ENCODE measurements at places on chromosomes 1 and 21.

GRCh38 chr1:203130358-203130985 lies 2.9 kb downstream of the ADORA1 start:
- DNase-seq, result no peak

DNA sequence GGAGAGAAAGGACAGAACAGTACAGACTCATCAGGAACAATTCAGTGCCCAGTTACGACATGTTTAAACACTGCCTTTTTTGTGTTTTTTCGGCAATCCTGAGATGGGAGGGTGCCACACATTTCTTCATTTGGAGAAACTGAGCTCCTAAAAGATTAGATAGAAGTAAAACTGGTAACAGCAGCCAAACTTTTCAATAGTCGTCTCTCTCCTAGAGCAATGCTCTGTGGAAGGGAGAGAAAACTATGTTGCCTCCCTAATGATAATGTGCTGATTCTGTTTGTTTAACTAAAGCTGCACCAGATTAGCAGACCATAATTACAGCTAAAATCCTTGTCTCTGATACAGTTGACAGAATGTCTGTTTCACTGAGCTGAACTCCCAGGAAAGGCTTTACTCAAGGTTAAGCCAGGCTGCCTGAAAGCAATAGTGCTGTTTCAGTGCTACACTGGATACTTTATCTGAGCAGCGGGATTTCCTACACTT lies 76.2 kb upstream of the CXADR start:
- no peak for DNase-seq

DNA sequence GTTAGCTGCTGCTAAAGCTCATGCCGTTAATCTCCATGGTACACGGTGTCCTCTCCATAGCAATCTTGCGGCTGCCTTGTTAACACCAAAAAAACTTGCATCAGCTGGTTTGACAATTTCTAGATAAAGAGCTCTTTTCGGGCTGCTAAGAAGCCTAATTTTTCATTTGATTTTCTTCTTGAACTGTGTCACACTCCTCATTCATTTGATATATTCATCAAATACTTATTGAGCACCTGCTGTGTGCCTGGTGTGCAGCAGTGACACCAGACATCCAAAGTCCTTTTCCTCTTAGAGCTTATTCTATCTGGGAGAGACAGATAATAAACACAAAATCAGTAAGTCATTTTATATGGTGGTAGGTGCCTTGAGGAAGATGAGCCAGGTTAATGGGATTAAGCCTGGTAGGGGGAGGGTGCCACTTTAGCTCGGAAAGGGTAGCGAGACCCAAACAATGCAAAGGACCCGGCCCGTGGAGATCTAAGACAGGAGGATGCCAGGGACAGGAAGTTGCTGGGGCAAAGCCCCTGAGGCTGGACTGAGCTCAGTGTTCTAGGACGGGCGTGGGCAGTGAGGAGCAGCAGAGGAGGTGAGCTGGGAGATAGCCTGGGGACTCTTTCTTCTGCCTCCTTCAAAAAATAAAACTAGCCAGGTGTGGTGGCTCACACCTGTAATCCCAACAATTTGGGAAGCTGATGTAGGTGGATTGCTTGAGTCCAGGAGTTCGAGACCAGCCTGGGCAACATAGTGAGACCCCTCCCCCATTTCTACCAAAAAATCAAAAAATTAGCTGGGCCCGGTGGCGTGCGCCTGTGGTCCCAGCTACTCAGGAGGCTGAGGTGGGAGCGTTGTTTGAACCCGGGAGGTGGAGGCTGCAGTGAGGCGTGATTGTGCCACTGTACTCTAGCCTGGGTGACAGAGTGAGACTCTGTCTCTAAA lies 50.7 kb upstream of the LGALS8 start:
- no peak for DNase-seq

DNA sequence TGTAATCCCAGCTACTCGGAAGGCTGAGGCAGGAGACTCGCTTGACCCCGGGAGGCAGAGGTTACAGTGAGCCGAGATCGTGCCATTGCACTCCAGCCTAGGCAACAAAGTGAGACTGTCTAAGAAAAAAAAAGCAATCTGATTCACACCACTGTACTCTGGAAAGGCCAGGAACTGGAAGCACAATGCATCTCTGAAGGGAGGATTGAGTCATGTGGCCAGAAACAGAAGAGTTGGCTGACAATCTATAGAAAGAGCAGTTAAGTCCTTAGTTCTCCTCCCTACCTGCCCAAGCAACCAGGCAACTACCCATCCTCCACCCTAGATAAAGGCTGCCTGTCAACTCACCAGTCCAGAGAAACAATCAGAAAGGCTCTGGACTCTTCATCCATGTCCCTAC lies 45.9 kb downstream of the PIK3R3 start:
- no peak for DNase-seq

DNA sequence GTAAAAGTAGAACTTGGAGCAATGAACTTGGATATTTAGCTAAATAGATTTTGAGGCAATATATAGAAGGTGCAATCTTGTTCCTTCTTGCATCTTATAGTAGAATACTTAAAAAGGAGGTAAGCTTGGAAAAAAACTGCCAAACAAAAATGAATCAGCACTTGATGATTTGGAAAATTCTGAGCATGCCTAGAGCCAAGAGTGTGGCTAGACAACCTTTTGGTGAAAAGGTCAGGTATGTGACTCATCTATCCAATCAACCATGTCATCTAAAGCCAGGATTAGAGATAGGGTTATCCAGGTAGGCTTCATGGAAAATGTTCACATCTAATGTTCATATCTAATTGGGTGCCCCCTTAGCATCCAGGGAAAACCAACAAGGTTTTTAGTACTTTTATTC lies 515.0 kb downstream of the COL11A1 start:
- DNase-seq, result no peak

DNA sequence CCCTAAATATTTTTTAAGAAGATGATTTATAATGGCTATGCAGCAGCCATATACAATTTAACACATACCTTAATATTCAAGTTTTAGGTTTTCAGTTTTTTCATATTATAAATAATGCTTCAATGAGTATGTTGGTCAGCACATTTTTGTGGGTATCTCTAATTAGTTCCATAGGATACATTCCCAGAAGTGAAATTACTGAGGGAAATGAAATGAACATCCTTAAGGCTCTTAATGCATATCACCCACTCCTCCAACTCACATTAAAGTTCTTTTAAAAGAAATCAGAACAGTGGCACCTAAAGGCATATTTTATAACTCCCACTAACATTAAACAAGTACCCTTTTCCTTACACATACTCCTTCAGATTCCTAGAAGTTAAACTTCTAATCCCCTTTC lies 56.1 kb downstream of the EYA3 start:
- no peak for DNase-seq

DNA sequence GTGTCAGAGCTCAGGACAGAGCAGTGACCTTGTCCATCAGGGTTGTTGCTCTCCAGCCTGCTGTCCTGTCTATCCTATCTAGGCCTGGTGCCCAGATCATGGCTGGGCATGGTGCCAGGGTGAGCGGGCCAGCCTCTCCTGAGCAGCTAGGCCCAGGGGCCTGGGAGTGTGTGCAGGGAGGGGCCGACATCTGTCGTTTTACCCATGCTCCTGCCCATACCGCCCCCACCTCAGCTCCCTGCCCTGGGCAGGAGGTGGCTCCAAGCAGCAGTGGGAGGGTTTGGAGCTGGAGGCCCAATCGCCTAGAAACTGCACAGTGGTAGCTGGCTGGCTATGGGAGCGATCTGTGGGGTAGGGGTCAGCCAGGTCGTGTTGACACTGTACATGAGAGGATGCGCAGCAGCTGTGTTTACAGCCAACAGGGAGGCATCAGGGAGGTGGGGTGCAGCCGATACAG lies 6.5 kb downstream of the INSRR start:
- DNase-seq, result no peak

DNA sequence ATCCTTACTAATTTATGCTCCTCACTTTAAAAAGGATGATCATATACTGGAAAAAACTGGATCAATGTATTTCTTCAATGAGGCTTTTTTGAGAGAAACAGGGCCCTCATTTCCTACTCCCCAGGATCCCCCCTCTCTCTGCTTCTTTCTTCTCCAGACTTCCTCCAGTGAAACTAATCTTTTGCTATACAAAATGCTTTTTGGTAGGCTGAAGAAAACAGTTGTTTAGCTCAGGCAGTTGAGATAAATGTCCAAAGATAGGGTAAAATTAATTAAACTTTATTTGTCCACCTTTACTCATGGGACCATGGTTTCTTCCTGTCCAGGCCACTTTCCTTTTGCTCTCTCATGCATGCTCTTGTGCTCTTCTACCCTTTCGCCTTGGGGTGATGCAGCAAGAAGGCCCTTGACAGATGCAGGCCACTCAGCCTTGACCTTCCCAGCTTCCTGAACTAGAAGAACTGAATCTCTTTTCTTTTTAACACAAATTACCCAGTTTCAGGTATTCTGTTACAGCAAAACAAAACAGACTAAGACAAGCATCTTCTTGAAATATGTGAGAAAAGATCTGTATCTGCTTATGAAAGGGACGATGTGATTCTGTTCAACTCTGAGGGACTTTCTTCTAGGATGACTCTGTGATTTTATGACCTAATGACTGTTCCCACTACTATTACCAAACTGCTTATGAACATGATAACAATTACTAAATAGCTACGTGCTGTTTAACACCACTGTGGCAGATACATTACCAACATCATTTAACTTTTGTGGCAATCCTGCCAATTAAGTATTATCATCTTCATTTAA lies 63.7 kb downstream of the NVL start:
- DNase-seq, result no peak

- no peak for DNase-seq
These were observed 514 bp downstream of the AGL start for GRCh38 chr1:99850459-99851291.

GRCh38 chr21:41235201-41235600 lies 67.2 kb downstream of the BACE2 start:
- no peak for DNase-seq

- no peak for DNase-seq
These were observed 1.3 kb upstream of the LEMD1 start for GRCh38 chr1:205422993-205423642.

GRCh38 chr21:14734191-14734590 lies 188.1 kb upstream of the SAMSN1 start:
- no peak for DNase-seq

DNA sequence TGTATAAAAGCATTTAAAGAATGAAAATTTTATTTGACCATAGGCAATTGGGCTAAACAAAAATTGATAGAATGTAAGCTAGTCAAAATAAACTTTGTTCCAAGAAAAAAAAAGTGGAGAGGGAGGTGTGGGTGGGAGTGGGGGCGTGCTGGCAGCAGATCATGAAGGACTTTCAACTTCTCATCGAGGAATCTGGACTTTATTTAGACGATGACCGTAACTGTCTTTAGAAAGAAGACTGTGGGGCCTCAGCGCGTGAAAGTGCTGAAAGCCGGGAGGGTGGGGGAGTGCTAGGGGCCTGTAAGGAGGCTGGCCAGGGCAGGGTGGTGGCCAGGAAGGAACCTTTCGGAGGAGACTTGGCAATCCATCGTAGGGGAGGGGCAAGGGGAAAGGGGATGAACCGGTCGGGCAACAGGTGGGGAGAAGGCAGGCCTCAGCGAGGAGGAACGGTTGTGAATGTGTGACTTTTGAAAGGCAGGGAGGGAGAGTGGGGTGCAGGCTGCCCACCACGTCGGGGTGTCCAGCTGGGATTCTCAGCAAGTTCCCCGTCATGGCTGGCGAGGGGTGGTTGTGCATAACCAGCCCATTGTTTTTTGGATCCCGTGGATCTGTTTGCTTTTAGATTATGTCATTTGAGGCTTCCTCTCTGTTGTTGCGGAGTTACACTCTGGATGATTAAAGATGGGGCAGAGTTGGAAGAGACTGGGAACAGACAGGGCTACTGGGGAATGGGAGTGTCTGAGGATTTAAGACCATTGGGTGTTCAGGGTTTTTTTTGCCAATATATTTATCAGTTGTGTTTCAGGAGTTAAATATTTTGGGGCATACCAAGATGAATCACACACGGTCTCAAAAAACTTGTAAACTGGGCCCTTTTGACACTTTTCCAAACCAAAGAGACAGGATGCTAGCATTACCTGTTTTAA lies 35.5 kb downstream of the HUNK start:
- DNase-seq, result no peak

DNA sequence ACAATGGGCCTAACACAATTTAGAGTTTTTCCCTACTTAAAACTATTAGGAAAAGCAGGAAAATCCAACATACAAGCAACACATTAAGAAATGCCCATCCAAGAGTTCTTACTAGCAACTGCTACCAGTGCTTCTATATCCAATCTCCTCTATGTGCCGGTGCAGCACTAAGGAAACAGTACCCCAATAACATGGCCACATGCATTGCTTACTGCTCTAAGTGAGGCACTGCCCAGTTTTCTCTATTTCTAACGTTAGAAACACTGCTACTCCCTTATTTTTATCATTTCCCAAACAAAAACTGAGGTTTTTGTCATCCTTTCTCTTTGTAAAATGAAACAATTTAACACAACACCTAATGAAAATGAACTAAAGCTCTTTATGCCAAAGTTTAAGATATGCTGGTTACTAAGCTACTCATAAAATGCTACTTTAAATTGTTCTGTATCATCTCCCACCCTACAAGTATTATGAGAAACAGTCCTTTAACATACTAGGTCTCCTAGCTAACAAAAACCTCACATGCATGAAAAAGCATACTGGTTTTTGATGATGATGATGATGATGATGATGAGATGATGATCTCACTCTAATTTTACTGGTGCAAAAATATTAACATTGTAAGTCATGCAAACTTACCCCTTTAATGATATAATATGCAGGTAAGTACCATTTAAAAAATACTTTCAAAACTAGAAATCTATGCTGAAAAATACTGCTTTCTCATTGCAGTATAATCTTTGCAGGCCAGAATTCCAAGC lies 90.7 kb upstream of the TTC39A start:
- DNase-seq, result no peak

- DNase-seq, result no peak
These were observed 1.4 kb downstream of the RNF11 start for GRCh38 chr1:51237351-51238033.

DNA sequence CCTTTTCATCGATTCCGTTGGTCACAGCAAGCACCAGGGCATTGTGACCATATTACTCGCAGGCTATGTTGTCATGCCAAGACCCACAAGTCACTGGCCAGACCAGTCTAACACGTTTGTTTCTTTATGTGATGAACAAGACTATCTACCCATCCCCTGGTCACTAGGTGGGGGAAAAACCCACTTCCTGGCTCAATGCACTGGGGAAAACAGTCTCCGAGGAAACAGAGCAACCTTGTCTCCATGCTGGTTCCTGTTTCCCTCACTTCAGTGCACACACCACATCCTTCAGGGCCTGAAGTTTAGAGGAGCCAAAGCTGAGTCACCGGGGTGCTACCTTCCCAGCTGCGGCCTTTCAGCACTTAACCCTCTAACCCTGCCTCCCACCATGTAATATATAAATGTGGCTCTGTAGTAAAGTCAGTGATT lies 20.9 kb downstream of the ERICH3 start:
- no peak for DNase-seq
